ENCODE measurements at places on chromosomes 2 and 18. TPM values are rescaled to one million over a fixed set of nuclear protein-coding genes. Genes with fewer than 3 reads are reported as not detected.

GRCh38 chr2:15995603-15996002 lies 55.3 kb downstream of the MYCN start:
- no peak overlapping the region for H3K27ac ChIP-seq
- no peak overlapping the region for H3K4me3 ChIP-seq
- H3K4me1 ChIP-seq, result no peaks in the 10 kb centered on the region
- no peaks in the 10 kb centered on the region for H3K27me3 ChIP-seq
- no peak for DNase-seq

DNA sequence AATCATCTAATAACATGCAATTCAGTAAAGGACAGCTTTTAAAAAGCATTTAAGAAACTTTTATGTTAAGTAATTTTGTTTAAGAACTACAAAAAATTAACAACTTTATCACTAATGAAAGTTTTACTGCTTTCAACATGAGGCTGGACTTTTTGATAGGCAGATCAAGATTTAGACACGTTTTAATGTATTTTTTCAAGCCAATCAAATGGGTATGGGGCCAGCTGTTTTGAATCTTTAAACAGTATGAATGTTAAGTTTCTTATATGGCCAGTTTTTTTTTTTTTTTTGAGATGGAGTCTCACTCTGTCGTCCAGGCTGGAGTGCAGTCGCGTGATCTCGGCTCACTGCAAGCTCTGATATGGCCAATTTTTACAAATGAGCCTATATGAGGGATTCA lies 73.1 kb downstream of the ST6GAL2 start:
- H3K27me3 ChIP-seq, result no peaks in the 10 kb centered on the region
- DNase-seq, result no peak
- H3K36me3 ChIP-seq, result no peaks in the 10 kb centered on the region
- no peaks in the 10 kb centered on the region for H3K4me1 ChIP-seq
- no peak overlapping the region for H3K27ac ChIP-seq

DNA sequence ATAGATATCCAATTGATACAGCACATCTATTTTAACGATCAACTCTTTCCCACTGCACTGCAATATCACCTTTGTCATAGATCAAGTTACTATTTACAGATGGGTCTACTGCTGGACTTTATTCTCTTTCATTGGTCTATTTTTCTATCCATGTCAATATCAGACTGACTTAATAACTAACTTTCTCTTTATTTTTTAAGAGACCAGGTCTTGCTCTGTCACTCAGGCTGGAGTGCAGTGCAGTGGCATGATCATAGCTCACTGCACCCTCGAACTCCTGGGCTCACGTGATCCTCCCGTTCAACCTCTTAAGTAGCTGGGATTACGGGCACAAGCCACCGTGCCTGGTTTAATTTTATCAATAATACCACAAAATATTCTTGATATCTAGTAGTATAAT lies 71.2 kb downstream of the TLK1 start:
- no peak for DNase-seq
- no peaks in the 10 kb centered on the region for H3K36me3 ChIP-seq
- H3K27ac ChIP-seq, result no peak overlapping the region
- no peaks in the 10 kb centered on the region for H3K27me3 ChIP-seq
- H3K4me1 ChIP-seq, result peaks cover 5% of the 10 kb centered on the region

Gene SCG2
- not detected for total RNA-seq

Gene IL1F10
- not detected for total RNA-seq

All from upper lobe of left lung (tissue), 6 donors.